ENCODE measurements at places on chromosomes 7 and 10.

GRCh38 chr7:75969182-75969581 lies 25.2 kb downstream of the TMEM120A start:
- DNase-seq: no peak

- peak; percentile 38 for DNase-seq
Measured at GRCh38 chr10:13690281-13690825, 103.6 kb downstream of the PRPF18 start.

- no peak for DNase-seq
Measured at GRCh38 chr7:74473116-74473515, 19.4 kb downstream of the GTF2IRD1 start.

DNA sequence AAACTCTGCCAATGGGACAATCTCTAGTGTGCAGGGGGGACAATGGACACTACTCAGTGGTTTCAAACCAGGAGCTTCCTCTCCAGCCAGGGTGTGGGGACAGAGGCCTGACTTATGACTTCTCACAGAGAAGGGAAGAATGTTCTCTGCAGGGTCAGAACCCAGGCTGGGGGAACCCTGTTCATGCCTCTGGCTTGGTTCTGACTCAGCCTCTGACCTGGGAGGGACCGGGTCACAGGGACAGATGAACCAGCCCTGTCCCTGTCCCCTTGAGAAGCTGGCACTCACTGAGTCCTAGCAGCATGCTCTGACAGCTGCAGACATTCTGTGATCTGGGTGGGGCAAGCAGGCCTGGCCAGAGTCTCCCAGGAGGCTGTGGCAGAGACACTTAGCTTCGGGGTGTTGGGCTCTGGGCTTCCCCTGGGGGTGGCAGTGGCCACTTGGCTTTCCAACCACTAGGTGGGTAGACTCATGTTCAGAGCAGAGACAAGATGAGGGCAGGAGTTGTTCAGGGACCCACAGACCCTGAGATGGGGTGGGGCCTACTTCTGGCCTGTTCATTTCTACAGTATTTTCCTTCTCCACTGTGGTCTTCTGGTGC lies 13.6 kb downstream of the TSPAN15 start:
- DNase-seq: no peak

- DNase-seq: peak; percentile 52
Measured at GRCh38 chr7:131327049-131327625, 539 bp upstream of the MKLN1 start.

- no peak for DNase-seq
Measured at GRCh38 chr10:43955978-43956377, 307.3 kb upstream of the ZNF32 start.

GRCh38 chr7:103025341-103025740 lies 49.3 kb downstream of the FBXL13 start:
- no peak for DNase-seq

- DNase-seq: no peak
Measured at GRCh38 chr10:23606456-23606855, 167.6 kb downstream of the OTUD1 start.

GRCh38 chr7:89002981-89003956 lies 207.7 kb upstream of the TEX47 start:
- DNase-seq: no peak

DNA sequence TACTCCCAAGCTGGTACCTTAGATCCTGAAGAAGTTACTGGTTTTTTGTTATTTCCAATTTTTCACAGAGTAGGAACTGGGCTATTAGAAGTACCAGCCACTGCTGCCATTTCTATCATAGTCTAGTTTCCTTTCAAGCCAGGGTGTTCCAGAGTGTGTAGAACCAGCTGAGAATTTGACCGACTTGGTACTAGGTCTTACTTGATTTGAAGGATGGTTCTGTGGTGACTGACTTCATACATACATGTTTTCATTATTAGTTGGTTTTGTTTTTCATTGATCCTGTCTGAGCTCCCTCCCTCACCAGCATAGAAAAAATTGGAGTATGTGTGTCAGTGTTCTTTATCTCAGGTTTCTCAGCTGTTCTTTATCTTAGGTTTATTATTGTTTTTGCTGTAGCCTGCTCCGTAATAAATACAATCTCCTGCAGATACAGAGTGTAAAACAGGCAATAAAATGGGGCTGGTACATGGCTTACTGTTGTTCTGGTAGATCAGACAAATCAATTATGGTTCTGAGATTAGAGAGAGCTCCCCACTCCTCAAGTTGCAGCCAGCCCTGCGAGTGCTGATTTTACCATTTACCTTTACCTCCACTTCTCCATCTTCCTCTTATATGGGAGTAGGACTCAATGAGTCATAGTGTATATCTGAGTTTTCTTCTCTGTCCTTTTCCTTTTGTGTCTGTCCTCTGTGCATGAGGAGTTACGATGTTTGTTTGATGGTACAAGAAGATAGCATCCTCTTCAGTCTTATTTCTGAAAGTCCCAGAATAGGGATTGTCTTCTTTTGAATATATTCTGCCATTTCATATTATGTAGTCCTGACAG lies 122.6 kb downstream of the LRRC4 start:
- DNase-seq: no peak

- DNase-seq: no peak
Measured at GRCh38 chr10:71878327-71879034, 27.4 kb upstream of the PSAP start.

DNA sequence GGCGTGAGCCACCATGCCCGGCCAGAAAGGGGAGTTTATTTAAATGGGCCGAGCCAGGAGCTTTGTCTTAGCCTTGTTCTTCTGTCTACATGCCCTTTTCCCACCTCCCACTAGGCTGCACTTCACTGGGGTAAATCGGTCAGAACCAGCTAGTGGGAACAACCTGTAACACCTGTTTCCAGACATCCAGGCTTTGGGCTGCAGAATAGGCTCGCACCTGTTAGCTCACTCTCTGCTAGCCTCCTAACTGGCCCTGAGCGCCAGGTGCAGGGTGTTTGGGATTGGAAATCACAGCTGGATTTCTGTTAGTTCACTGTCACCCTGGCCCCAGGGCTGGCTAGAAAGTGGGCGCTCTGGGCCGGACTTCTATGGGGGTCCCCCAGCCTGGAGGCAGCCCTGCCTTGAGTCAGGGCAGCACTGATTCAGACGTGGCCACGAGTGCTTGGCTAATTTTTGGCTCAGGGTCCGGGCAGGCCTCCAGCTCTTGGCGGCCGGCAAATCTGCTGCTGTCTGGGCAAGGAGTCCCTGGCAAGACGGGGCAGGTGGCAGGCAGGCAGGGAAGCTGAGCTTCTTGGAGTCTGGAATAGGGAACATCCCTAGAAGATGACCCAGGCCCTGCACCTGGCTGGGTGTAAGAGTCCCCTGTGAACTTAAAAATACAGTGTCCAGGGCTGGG lies 48.6 kb downstream of the GTF2IRD1 start:
- peak; percentile 78 for DNase-seq

DNA sequence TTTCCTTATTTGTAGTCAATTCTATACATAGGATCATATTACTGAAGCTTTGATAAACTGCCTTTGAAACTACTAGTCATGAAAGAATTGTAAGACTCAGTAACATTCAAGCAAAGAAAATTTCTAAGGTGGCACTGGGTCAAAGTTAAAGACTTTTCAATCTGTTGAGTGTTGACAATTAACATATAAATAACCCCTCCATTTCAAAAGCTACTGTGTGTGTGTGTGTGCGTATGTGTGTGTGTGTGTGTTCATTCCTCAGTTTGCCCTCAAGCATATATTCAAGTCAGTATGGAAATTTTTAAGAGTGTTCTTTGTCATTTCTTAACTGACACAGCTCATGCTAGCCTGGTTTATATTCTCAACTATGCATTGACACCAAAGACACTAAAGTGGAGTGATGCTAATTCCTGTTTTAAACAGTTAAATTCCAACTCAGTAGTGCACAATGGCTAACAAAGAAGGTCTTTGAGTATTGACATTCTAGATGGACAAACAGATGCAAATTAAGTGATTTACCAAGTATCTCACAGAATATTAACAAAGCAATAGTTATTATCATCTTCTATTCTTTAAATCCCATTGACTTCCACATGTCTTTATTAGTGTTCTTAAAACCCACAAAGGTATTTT lies 314.8 kb upstream of the GRM3 start:
- no peak for DNase-seq

DNA sequence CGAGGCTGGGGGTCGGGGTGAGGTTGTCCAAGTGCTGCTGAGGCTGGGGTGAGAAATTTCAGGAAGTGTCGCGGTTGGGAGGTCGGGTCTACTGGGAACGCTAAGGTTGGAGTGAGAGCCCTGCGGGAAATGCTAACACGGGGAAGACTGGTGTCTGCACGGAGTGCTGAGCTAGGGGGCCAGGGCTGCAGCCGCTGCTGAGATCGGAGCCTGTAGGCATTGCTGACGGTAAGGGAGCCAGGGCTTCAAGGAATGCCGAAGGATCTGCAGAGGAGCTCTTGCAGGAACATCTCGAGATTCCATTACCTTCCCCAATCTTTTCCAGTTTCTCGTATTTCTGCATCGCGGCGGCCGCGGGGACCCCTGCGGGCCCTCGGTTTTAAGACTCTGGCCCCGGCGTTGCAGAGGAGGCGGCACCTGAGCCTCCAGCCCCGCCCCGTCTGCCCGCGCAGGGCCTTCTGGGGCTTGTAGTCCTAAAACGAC lies at the start of gene CDK5:
Gene CDK5, minus strand, starts transcription at position 392 of the 483 bp plus-strand sequence. Its CDS starts 49 bp downstream, at position 343.
- DNase-seq: no peak

- DNase-seq: no peak
Measured at GRCh38 chr10:79137826-79138225, 69.1 kb downstream of the ZMIZ1 start.

DNA sequence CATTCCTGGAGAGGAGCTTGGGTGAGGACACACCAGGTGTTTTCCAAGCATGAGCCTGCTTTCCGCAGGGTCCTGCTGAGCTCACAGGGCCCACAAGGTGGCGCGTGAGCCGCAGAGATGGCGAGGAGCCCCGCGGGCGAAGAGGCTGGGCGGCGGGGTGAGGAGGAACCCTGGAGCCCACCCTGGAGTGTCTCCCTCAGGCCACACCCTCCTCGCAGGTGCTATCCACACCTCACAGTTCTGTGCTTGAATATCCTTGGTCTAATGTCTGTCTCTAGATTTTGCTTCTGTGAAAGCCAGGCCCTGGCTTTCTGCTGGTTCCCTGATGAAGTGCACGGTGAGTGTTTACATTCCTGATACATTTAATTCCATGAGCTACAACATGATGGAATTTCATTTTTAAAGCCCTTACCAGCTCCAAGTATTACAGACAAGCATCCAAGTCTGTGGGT lies 433.6 kb downstream of the ACTR3B start:
- no peak for DNase-seq

- no peak for DNase-seq
Measured at GRCh38 chr7:123640583-123640982, 15.1 kb upstream of the LMOD2 start.

Measured in NCI-H345 (cell line).